Astrocyte of the cerebellum (primary cell): ENCODE measurements at places on chromosomes 5 and 9.
A peak's percentile ranks its signal among the peaks of the same experiment; 100 is the strongest.

DNA sequence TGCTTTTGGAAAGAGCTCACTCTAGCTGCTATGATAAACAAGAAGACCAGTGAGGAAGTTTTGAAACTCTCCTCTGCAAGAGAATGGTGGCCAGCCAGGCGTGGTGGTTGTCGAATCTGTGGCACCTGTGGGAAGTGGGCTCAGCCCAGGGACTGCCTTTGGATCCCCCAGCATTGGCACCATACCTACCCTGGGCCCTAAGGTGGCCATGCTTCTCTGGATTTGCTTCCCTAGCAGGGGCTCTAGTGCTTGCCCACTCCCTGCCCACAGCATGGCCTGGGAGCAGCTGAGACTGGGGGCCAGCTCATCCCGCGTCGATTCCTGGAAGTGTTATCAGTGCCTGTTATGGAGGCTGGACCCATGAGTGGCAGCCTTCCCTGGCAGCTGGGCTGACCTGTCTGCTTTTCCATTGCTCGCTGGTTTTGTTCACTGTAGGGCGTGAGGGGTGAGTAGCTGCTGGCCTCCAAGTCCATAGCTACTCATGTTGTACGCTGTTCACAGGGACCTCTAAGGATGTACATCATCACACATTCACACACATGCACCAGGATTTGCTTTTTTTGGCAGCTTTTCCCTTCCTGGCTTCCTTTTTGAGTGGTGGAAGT is 2.3 kb downstream of the SLC22A4 start:
- no peak for DNase-seq

DNA sequence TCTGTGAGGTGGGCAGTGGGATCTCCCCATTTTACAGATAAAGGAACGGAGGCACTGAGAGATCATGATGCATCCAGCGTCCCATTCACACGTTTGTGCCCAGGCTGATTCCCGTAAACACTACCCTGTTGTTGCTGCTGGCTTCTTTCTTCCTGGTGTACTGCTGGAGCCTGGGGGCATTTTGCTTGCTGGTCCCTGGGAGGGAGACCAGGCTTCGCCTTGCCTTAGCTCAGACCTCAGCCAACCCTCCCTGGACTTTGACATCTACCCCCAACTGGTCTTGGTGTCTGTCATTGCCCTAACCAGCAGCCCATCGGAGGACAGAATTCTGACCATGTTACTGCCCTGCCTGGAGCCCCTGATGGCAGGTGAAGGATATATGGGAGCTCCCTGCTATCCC is 82.4 kb downstream of the ZNF618 start:
- DNase-seq = no peak

- peak; percentile 53 for DNase-seq
These were observed 129.2 kb upstream of the PTCH1 start for GRCh38 chr9:95645992-95646391.

DNA sequence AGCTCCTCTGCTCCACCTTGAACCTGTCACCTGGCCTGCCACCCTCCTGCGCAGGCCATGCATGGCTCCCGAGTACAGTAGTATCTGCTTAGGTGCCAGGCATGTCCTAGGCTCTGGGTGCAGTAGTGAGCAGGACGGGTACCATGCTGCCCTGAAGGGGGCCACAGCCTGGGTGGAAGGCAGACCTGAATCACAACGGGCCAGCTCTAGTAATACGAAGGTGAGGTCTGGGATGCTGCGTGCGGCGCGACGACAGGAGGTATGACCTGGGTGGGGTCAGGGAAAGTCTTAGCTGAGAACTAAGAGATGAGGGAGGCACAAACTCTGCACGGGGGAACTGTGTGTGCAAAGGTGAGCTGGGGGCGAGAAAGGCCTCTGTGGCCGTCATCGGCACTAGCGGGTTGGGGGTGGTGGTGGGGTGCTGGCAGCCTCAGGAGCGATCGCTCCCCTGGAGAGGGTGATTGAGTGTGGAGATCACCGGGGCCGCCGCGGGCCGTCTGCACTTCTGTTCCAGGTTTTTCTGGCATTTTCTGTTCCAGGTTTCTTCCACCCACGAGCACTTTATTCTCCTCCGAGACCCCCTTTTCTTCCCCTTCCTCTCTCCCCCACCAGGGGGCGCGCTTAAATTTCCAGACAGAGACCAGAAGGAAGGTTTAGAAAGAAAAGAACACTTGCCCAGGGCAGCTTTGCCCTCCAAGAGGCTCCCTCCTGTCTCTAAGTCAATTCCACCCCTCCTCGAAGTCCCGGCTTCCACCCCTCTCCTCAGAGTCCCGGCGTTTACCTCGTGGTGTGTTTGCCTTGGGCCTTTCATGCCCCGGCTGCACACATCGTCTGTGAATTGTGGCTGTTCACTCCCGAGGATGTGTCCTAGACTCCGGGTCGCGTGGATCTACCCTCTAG is 15.1 kb downstream of the PDLIM4 start:
- DNase-seq = no peak

GRCh38 chr9:122221183-122221811 is 7.5 kb downstream of the LHX6 start:
- no peak for DNase-seq

DNA sequence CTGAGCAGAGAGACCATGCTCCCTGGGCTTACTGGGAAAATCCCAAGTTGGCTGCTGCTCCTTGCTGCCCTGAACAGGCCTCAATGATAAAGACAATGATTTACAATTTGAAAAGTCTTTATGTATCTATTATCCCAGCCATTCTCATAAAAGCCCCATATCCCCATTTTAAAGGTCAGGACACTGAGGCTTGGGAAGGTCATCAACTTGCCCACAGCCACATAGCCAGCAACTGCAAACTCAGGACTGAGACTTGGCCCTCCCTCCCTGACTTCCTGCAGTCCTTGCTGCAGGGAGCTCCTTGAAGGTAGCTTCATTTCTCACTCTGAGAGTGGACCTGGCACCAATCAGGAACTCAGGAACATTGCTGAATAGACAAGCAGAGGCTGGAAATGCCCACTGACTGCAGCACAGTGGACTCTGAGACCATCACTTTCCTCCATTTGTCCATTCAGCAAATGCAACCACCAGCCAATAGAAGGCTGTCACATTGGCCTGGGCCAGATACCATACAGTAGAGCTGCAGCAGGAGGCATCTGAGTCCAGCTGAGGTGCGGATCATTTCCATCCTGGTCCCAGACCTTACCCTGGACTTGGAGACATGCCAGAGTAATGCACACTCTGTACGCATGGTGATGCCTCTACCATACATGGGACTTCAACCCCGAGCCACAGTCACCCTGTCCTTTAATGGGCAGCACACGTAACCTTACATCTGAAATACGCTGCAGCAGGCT is 18.3 kb downstream of the TNIP1 start:
- no peak for DNase-seq

DNA sequence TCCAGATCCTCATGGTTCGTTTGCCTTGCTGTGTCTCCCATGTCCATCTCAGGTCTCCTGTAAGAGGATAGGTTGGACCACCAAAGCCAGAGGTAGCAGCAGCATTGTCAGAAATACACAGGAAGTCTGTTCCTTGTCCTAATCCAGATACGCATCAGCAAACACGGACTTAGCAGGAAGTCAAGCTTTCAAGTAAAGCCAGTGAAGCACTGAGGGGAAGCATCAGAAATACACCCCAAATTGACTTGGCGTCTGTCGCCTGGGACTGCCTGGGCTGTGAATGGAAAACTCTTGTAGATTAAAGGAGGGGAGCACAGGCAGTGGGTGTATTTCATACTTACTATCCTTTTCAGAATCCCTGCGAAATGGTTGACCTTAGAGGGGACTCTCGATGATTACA is 171.3 kb downstream of the PSAT1 start:
- DNase-seq = no peak

GRCh38 chr5:105616599-105616998 is 2054.0 kb upstream of the NUDT12 start:
- no peak for DNase-seq

DNA sequence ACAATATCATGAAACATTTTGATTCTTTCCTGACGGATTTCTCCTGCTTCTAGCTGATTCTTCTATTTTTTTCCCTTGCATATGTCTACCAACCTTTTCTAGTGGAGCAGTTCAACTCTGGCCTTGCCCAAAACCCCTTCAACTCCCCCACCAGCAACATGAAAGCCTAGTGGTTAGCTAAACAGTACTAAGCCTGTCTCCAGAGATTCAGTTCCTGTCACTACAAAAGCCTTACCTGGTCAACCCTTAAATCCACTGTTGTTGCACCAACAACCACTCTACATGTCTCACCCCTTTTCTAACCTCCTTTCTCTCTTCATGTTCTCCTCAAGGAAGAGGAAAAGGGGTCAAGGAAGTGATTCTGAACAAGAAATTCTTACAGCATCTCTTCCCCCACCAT is 74.8 kb upstream of the PIK3R1 start:
- DNase-seq = no peak

DNA sequence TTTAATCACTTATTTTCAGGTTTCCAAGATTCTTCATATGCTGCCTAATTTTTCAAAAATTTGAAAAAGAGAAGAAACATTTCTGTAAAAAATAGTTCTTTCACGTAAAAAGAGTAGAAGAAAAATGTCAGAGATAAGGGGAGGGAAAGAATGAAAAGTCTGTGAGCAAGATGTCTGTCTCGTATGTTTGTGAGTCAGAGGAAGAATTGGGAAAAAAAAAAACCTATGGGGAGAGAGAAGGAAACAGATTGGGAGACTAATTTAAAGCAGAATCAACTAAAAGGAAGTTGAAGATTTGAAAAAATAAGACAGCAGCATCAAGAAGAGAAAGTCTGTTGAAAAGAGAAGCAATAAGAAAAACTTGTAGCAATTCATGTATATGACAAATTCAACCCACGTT is 456.3 kb downstream of the HINT1 start:
- DNase-seq = no peak

DNA sequence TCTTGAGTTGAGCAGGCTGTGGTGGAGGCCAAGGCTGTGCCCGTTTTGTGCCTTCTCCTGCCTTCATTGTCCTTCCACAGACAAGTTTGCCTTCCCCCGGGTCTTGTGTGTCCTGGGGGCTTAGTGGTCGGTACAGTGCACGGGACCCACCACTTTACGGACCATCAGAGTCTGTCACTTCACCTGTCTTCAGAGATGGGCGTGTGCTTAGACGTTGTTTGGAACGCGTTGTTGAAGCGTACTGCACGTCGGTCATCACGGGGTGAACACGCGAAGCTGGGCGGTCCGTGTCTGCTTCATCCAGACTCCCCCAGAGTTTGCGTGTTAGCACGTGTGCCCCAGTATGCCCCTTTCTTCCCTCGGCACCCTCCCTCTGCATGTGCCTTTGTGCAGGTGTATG is 24.8 kb downstream of the CEP72 start:
- DNase-seq = no peak

DNA sequence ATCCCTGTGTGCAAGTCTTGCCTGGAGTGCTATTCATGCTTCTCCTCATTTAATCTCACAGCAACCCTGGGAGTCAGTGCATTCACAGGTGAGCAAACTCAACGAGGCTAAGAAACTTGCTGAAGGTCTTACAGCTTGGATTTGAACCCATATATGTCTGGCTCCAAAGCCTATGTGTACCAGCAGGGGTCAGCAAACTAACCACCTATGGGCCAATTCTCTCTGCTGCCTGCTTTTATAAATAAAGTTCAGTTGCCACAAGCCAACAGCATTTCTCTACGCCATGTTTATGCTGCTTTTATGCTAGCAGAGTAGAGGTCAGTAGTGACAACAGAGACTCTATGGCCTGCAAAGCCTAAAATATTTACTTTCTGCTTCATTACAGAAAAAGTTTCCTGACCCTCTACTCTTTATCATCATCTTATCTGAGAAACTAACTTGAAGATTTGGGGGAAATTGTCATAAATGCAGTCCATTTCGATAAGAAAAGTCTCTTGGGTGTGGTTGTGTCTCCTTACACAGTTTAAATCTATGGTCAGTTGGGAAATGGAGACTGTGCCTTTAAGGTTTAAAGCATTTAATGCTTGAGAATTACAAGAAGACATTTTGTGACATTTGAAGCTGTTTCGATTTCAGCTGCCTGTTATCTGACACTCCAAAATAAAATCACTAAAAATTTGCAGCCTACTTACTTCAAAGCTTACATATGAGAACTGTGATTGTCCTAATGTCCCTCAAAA is 137.7 kb downstream of the PRELID2 start:
- DNase-seq = peak; percentile 2

DNA sequence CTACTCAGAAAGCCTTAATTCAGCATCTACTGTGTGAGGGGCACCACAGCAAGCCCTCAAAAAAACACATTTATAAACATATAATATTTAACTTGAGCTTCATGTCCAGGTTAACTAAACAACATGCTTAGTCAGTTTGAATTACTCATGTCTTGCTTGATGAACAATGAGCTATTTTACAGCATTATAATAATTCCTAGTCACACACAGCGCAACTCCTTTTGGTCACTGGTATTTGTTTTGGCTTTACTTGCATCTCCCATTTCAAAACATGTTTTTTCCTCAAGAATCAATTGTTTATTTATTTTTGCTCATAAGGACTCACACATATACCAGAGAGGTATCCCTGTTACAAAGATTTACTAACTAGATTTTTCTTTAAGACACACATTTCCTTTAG is 616.7 kb upstream of the DAB2 start:
- no peak for DNase-seq

DNA sequence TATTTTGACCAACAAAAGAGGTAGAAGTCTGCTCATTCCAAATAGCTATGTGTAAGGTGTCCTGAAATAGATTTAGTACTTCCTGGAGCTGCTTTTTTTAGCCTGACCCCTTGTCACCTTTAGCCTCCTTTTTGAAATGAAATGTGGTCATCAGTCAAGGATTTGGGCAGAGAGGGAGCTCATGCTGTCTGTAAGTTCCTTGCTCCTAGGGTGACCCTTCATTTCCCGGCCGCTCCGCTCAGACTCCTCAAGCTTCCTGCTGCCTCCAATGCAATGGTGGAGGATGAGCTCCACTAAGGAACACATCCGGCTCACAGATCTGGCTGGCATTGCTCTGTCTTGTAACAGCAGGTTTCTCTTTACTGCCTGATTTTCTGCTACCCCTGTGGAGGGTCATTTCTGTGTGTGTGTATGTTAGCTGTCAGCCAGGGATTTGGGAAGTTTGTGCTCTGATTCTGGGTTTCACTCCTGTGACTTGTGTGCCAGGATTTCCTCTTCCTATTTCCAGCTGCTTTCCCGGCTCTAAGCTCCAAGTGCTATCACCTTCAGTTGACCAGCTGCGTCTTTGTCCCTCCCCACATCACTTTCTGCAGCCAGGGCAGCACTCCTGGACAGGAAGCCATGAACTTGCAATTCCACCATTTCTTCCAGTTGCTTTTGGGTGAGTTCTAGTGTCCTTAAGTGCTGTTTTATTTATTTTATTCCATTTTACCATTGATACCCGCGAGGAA is 265.9 kb downstream of the ICE1 start:
- DNase-seq = no peak

DNA sequence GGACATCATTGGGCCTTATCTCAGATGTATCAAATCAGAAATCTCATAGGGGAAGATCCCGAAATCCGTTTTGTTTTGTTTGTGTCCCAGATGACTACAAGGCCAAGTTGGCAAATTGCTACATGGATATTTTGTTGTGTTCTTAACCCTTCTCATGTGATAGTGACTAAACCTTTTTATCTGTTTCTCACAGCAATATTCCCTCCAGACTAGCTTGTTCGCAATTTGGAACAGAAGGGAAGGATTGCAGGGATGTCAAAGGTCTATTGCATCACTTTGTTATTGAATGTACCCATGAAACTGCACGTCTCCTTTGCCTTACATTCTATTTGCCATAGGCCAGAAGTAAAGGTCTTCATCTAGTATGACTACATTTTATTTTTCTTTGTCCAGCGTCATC is 453.9 kb downstream of the NFIB start:
- DNase-seq = no peak
